ENCODE measurements at places on chromosomes 3 and 15.

- no peak for DNase-seq
Observed at GRCh38 chr3:185572183-185572582, 13.9 kb upstream of the SENP2 start.

DNA sequence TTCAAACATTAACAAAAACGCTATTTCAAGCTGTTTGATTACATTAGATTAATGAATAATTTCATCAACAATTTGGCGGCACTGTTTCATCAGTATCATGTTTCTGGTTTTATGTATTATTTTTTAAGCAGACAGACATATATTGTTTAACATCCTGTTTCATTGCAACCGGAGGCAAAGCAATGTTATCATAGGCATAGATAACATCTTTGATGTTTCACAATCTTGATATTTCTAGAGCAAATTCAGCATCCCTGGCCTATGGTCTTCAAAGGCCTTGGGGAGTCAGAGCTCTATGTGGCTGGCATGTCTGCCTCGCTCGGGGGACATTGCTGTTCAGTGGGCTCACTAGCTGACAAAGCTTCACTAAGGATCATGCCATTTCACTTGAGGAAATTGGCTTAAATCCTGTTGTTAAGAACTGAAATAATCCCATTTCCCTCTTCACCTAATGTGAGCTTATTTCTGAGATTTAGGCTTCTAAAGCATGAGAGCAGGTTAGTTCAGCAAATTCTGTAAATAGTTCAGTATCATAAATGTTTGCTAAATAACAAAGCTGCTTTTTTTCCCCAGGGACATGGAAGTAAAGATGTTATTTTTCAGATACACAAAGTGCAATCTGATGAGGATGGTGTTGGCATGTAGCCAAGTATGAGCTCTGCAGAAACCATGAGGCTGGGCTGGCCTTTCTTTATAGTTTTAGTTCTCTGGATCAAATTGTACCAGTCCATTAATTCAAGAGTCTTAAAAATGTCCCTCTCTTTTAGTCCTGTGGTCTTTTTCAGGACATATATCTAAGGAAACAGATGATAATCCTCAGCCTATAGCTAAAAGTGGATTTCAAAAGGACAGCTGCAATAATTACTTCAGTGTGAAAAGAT lies 941.4 kb downstream of the PLOD2 start:
- DNase-seq, result no peak

DNA sequence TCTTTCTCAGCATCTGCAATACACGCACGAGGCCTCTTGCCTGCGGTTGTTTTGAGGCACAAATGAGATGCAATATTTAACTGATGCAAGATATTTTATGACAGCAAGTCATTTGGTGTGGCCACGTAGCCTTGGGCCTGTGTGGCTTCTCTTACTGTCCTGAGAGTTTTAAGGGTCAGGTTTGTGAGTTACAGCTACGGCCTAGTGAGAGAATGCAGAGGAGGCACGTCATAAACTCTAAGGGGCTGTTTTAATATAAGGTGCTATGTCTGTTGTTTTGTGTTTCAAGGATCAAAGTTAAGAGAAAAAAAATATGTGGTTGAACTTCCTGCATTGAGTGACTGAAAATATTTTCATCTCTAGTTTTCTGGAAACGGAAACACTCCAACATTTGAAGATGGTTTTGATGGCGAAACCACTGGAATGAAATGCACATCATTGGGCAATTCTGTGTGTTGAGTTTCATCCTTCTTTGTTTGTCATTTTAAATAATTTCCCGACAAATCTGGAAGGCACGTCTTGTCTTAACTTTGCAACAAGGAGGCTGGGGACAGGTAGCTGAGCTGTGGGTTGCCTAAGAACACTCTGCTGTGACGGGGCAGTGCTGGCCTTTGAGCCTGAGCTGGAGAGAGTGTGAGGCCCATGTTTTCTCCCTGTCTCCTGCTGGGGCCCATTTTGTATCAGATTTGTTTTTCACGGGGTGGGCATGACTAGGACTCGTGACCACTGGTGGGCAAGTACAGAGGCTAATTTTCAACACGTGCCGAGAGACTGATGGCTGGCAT lies 5.1 kb downstream of the APBA2 start:
- peak; percentile 43 for DNase-seq

DNA sequence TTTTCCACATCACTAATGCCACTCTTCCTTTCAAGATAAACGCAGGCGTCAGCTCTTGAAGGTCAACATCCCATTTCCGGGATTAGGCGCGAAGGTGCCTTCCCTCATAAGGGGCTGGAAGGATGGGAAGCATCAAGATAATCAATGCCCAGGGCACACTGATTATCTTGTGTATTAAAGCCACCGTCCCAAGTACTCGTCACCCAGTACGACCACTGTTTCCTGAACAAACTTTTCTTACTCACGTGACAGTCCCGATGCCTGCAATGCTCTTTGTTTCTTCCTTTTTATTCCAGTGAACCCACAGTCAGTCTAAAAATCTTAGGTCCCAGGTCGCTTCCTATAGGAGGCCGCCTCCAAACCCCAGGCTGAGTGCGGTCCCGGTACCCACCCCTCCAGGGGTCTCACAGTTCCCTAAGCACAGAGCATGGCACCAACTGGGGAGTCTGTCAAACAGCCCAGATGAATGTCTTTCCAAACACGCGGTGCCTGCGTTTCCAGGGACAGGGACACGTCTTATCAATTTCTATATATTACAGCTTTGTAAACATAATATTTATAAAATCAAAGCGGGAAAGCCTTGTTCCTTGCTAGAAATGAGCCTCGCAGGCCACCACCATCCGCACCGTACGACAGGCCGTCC lies 589 bp downstream of the ANAPC13 start:
- DNase-seq, result no peak

GRCh38 chr3:141237701-141238521 lies 6.3 kb downstream of the PXYLP1 start:
- peak; percentile 29 for DNase-seq

- no peak for DNase-seq
Observed at GRCh38 chr3:45381168-45381852, 7.1 kb upstream of the LARS2 start.

- no peak for DNase-seq
Observed at GRCh38 chr15:68277131-68277602, 378 bp upstream of the FEM1B start.

- no peak for DNase-seq
Observed at GRCh38 chr3:103976931-103977339, 1389.8 kb upstream of the ALCAM start.

DNA sequence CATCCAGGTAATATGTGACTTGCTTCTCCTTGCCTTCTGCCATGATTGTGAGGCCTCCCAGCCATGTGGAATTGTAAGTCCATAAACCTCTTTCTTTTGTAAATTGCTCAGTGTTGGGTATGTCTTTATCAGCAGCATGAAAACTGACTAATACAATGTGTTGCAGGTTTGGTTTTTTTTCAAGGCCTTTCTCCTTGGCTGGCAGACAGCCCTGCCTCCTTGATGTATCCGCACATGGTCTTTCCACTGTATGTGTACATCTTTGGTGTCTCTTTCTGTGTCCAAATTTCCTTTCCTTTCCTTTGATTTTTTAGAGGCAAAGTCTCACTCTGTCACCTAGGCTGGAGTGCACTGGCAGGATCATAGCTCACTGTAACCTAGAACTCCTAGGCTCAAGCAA lies 260.1 kb downstream of the TUSC7 start:
- DNase-seq, result no peak

GRCh38 chr3:190229632-190230424 lies 92.4 kb downstream of the CLDN1 start:
- DNase-seq, result no peak

- DNase-seq, result peak; percentile 17
Observed at GRCh38 chr15:97961067-97961954, 808 bp downstream of the ARRDC4 start.

DNA sequence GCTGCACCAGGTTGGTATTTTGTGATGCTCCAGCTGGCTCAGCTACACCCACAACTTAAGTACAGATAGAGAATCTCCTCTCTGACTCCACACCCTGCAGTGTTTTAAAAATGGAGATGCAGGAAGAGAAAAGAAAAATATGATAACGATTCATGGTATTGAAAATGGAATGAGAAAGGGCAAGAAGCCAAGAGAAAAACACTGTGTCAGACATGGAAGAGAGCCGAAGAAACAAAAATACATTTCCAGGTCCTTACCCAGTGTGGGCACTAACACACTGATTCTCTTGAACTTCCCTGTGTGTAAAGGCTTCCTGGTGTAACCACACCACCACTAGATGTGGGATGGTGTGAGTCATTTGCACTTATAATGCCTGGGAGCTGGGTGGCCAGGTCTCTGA lies 93.1 kb downstream of the GMPS start:
- no peak for DNase-seq

DNA sequence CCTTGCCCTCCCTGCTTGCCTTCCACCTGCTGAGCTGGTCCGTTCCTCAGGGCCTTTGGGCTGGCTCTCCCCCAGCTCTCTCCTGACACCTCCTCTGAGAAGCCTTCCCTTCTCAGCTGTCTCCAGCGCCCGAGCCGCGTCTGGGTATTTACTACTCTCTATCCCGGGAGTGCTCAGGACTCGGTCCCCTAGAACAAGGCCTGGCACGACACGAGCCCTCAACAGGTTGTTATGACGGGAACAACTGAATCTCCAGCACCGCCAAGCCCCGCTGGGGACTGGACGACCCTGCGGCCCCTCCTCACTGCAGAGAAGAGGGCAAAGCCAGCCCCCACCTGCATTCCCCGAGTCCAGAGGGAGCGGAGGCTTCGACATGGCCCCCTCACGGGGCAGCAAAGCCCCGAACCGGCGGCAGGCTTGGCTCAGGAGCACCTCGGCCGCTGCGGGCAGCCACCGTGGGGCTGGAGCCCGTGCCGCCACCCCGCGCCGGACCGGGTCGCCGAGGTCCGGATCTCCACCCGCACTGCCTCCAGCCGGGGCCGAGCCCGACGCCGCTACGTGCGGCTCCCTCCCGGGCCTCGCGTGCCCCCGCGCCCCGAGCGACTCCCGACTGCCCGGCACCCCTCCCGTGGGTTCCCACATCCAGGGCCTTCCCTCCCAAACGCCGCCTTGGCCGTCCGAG lies 792 bp downstream of the TPRA1 start:
- peak; percentile 15 for DNase-seq

DNA sequence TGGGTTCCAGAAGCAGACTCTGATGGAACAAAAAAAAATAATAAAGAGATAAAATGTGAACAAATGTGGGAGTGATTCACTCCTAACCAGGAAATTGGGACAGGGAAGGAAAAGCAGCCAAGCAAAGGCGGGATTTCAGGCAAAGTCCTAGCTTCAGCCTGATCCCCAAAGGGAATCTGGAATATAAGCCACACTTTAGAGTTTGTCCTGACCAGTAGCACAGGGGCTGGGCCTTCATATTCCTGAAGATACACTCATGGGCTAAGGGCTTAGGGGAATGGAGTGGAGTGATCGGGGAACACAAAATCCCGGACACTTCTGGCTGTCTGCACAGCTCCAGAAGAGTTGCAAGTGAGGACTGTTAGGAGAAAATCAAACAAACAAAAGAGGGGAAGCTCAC lies 135.0 kb upstream of the COL8A1 start:
- DNase-seq, result no peak

DNA sequence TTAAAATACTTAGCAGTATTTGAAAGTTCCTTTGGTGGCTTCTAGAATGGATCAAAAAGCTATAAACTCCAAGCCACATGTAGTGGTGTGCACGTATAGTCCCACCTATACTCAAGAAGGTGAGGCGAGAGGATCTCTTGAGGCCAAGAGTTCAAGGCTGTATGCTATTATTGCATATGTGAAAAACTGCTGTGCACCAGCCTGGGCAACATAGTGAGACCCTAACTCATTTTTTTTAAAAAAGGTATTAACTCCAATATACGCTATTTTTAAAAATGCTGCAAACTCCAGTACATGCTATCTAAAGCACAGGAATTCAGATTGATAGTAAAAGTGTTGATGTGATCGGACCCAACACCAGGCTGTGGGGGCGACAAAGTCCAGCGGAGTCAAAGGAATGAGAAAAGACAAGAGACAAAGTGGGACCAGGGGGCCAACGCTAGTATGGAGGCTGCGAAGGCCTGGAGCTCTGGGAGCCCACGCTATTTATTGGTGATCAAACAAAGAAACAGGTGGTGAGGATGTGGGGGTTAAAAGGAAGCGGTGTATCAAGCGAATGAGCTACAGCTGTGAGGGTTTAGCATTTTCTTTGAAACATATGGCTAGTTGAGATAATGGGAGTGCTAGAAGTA lies 66.6 kb downstream of the ARIH1 start:
- DNase-seq, result no peak

DNA sequence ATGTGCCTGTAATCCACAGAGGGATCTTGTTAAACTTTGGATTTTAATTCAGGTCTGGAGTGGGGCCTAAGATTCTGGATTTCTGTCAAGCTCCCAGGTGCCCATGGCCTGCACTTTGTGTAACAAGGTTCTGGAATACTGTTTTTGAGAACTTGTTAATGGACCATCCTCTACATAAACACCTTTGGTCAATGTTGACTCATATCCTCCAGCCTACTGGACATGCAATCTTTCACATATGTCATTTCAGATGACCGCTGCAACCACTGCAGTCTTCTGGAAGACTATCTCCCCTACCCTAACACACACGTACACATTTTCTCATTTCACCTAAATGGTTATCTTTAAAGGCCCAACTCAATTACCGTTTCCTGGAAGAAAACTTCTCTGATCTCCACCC lies 302.1 kb upstream of the TPRG1 start:
- no peak for DNase-seq

DNA sequence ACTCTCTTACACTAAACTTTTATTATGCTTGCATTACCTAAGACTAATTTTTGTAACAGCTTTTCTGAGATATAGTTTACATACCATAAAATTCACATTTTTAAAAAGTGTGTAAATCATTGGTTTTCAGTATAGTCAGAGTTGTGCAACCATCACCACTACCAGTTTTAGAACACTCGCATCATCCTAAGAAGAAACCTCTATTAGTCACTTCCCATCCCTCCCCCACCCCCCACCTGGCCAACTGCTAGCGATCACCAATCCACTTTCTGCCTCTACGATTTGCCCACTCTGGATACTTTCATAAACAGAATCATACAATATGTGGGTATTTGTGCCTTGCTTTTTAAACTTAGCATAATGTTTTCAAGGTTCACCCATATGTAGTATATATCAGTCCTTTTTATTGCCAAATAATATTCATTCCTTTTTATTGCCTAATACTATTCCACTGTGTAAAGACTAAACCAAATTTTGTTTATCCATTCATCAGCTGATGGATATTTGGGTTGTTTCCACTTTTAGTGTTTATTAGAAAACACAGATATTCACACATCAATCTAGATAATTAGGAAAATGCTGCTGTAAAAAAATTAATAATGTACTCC lies 23.0 kb downstream of the UBP1 start:
- DNase-seq, result no peak

- DNase-seq, result no peak
Observed at GRCh38 chr3:98583766-98584165, 9.6 kb downstream of the CPOX start.

DNA sequence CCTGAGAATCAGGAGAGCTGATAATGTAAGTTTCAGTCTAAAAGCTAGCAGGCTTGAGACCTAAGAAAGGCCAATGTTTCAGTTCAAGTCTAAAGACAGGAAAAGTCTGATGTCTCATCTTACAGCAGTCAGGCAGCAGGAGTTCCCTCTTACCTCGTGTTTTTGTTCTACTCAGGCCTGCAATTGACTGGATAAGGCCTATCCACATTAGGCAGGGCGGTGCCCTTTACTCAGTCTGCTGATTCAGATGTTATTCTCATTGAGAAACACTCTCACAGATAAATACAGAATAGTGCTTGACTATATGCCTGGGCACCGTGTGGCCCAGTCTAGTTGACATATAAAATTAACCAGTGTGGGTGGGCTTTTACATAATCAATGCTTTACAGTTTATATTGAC lies 122.4 kb downstream of the NR1D2 start:
- no peak for DNase-seq
